ENCODE measurements at places on chromosomes 5 and 9. TPM values are rescaled to one million over a fixed set of nuclear protein-coding genes. Genes with fewer than 3 reads are reported as not detected.

WNT8A gene
- not detected for total RNA-seq

PCDH12 gene
- total RNA-seq, result 16.8 TPM

C9orf72 gene
- 5.8 TPM for total RNA-seq

TLE4 gene
- total RNA-seq, result 13.1 TPM

CD180 gene
- total RNA-seq, result not detected

PCDHGA5 gene
- total RNA-seq, result 1.2 TPM

TEX48 gene
- total RNA-seq, result not detected

SERF1A gene
- total RNA-seq, result 3.7 TPM

NLN gene
- total RNA-seq, result 35.7 TPM

UNC13B gene
- 42.8 TPM for total RNA-seq

SPINK1 gene
- not detected for total RNA-seq

CDO1 gene
- total RNA-seq, result 2.0 TPM

RNF208 gene
- 0.19 TPM for total RNA-seq

GPR150 gene
- 0.19 TPM for total RNA-seq

CCL21 gene
- total RNA-seq, result not detected

TAF11L10 gene
- not detected for total RNA-seq

TLX3 gene
- not detected for total RNA-seq

ABO gene
- not detected for total RNA-seq

LHX2 gene
- total RNA-seq, result not detected

SLC25A2 gene
- total RNA-seq, result 0.09 TPM

Data from endothelial cell of coronary artery (primary cell).